NCI-H1105 treated with DMSO at 0.1 percent for 48 hours (cell line): ENCODE measurements at places on chromosomes 1 and 21.

DNA sequence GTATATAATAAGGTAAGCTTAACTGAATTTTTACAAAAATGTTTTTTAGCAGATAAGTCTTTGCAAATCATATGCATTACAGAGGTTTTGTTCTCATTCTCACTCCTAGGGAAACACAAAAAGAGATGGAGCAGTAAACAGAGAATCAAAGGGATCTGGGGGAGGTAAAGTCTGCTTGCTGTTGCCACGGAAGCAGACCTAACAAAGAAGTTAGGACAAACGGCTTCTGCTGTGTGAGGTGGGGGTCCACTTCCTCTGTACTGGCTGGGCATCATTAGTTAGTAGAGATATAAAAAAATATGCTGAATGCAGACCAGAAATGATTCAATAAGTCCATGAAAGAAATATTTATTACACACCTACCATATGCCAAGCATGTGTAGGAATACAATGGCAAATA, 34.2 kb downstream of the GJA5 start:
- DNase-seq, result no peak

DNA sequence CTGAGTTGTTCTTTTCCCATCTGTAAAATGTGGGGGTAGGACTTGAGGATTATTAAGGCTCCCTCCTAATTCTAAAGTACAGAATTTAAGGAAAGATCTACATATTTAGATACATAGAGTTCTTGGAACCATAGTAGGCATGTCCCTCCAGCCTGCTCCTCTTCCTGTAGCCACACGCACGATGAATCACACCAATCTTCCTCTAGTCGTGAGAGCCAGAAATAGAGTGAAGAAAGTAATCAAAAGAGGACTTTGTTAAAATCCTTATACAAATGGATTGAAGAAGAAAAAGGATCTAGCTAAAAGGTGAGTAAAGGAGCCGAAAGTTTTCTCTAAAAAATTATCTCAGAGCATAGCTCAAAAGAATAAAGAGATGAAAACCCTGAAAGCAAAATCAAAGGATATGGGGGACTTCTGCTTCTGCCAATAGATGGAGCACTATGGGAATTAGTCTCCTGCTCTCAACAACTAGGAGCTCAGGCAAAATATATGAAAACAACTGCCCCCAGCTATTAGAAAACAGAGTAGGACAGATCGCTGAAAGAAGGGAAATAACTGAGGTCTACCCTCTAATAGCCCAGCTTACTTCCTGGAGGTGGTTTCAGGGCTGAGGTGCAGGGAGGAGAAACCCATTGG, 8.5 kb downstream of the C1orf141 start:
- DNase-seq, result no peak

- no peak for DNase-seq
These were observed 39.6 kb downstream of the KCTD3 start for GRCh38 chr1:215606564-215607168.

DNA sequence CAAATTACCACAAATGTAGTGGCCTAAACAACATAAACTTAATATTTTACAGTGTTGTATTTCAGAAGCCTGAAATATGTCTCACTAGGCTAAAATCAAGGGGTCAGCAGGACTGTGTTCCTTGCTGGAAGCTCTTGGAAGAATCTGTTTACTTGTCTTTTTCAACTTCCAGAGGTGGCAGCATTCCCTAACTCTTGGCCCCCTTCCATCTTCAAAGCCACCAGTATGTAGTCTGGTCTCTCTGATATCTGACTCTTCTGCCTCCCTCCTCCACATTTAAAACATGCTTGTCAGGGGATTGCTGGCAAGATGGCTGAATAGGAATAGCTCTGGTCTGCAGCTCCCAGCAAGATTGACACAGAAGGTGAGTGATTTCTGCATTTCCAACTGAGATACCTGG, 567.5 kb downstream of the PLA2G4A start:
- no peak for DNase-seq

DNA sequence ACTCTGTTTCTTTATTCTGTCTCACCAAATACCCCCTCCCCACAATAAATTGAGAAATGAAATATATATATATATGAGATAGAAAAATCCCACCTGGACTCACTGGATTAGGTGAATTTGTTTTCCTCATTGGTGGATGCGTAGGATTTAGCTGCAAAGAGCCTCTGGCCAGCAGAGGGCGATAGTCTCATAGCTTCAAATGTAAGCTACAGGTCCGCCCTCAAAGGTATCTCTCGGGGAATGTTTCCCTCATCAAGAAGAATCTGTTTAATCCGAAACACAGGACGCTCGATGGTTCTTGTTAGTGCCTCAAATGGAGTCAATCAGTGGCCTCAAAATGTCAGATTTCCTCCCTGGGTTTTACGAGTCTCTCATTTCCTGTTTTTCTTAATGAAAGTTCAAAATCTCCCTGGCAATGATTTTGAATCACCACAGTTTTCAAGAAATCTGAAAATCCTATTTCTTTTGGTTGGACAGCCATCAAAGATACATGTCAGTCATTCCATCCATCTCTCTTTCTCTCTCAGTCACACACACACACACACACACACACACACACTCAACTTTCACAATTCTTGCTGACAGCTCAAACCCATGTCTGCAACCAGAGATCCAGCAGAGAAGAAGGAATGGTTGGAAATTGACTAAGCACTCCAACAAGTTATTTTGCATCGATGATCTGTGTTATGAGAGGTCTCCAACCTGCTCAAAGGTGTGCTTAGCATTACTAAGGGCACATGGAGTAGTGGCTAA, 13.9 kb upstream of the CAMK1G start:
- peak; percentile 76 for DNase-seq

GRCh38 chr1:224302947-224303346, 27.0 kb downstream of the NVL start:
- no peak for DNase-seq

- peak; percentile 10 for DNase-seq
These were observed 220.3 kb upstream of the FGGY start for GRCh38 chr1:59076612-59077011.

- DNase-seq, result no peak
These were observed 563.8 kb downstream of the PTPRU start for GRCh38 chr1:29800120-29800519.

GRCh38 chr1:223341121-223341520, 22.9 kb downstream of the SUSD4 start:
- DNase-seq, result no peak

DNA sequence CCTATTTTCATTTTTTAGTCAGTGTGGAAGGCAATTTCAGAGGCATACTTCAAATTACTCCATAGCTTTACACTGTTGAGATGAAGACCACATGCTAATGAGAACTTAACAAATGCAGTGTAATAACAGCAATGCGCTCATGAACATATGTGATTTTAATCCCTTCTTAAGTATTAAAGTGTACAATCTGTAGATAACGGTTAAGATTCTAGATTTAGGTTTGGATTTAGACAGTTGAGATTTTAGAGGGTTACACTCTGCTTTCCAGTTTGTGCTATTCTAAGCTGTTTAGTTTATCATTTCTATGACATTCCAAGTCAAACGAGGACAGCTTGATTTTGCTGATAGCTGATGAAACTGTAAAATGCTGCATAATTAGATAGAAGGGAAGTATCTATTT, 257.8 kb upstream of the CHRM3 start:
- no peak for DNase-seq

- no peak for DNase-seq
These were observed 10.5 kb upstream of the ARF1 start for GRCh38 chr1:228071839-228072657.
